Lung (tissue), 17 donors: ENCODE measurements at places on chromosomes 6 and 20. TPM values are rescaled to one million over a fixed set of nuclear protein-coding genes. Genes with fewer than 3 reads are reported as not detected.

Gene IL17F
- 0.08 TPM for polyA plus RNA-seq

Gene NELFE
- polyA plus RNA-seq: 53.1 TPM

Gene C20orf141
- polyA plus RNA-seq: not detected

- no peak for DNase-seq
Measured at GRCh38 chr20:10105046-10105445, 70.3 kb downstream of the ANKEF1 start.

GRCh38 chr6:32439602-32440214 lies at the start of gene HLA-DRA:
Gene HLA-DRA, plus strand, starts transcription at chr6:32439887. Its CDS starts 64 bp downstream, at chr6:32439951.
- DNase-seq: peak; percentile 77

DNA sequence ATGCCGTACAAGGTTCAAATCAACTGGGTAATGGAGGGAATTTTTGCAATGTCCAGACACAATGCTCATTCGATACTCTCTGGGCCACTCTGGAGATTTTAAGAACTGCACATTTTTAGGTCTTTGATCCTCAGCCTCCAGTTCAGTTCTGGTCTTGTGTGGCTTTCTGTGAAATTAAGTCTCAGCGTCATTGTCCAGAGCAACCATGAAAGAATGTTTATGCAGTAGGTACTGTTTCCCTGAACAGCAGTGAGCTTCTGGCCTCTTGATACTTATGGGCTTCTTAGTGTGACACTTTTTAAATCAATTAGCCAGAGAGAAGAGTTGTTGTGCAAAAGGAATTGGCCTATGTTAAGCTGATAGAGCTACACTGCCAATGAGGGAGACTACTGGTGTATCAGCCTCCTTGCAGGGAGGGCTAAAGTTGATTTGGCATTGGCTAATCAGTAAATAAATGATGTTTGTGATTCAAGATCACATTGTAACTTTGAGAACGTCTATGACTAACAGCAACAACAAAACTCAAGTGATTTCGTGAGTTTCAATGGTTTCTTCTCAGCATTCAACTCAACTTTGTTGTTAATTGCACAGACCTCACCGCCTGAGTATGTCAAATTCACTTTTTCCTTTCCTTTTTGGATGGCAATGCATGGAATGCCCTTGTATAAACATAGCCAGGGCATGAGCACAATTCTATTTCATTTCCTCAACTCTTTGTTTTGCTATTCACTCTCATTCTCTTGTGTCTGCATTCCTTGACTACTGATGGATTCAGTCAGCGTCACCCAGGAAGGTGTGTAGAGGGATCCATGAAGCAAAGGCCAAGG lies 85.1 kb downstream of the GJA1 start:
- DNase-seq: no peak

- no peak for DNase-seq
Measured at GRCh38 chr20:5592823-5593739, 157.1 kb upstream of the SHLD1 start.

DNA sequence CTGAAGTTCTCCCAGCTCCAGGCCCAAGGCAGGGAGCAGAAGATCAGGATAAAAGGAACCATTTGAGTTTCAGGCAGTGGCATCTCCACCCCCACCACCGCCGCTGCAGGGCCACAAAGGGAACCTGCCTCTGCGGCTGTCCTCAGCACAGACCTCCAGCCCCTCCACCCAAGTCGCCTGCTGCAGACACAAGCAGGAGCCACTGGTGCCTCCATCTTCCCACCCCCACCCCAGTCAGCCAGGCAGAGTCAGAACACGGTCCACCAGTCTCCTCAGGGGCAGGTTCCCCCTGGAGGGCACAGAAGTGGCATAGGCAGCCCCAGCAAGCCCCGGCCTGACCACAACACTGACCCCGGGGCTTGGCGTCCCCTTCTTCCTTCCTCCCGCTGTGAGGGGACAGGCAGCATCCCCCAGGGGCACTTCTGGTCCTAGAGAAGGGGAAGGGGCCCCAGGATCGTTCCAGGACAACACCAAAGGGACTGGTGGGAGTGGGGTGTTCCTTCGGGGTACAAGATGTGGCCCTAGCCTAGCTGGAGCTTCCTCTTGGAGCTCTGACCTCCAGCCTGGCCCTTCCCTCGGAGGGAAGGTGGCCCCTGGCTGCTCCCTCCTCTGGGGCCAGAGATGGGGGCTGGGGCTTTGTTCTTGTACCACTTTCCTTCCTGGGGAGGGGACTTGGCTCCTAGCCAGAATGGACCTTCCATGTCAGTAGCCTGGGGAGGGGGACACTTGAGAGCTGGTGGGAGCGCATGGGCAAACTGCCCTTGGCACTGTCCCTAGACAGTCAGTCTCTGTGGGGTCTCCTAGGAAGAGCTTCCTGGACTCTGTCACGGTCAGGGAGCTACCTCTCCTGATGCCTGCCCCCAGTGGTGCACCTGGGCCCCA lies 36.0 kb downstream of the YTHDF1 start:
- no peak for DNase-seq

Gene HLA-DRB1
- 479 TPM for polyA plus RNA-seq

GRCh38 chr6:49570474-49571079 lies 20.1 kb downstream of the C6orf141 start:
- DNase-seq: no peak

DNA sequence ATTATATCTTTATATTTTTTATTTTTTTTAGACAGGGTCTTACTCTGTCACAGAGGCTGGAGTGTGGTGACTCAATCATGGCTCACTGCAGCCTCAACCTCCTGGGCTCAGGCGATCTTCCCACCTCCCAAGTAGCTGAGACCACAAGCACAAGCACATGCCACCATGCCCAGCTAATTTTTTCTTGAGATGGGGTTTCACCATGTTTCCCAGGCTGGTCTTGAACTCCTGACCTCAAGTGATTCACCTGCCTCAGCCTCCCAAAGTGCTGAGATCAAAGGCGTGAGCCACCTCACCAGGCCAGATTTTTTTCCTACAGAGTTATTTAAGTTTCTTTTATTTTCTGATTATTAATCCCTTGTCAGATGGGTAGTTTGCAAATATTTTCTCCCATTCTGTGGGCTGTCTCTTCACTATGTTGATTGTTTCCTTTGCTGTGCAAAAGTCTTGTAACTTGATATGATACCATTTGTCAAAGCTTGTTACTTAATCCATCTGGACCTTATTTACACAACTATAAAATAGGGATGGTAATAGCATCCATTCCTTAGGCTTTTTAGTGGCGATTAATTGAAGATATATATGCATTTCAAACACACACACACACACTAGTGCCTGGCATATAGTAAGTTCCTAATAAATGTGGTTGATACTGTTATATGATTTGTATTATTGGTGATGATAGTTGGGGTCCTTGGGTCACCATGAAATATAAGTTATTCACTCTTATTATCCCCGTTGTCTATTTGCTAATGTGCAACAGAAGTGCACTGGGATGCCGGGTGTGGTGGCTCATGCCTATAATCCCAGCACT lies 187.1 kb downstream of the BCAS1 start:
- DNase-seq: no peak

GRCh38 chr20:36728986-36729385 lies 16.9 kb downstream of the NDRG3 start:
- DNase-seq: no peak

Gene ROMO1
- polyA plus RNA-seq: 369 TPM

- no peak for DNase-seq
Measured at GRCh38 chr6:149782337-149782736, 32.8 kb downstream of the PCMT1 start.

DNA sequence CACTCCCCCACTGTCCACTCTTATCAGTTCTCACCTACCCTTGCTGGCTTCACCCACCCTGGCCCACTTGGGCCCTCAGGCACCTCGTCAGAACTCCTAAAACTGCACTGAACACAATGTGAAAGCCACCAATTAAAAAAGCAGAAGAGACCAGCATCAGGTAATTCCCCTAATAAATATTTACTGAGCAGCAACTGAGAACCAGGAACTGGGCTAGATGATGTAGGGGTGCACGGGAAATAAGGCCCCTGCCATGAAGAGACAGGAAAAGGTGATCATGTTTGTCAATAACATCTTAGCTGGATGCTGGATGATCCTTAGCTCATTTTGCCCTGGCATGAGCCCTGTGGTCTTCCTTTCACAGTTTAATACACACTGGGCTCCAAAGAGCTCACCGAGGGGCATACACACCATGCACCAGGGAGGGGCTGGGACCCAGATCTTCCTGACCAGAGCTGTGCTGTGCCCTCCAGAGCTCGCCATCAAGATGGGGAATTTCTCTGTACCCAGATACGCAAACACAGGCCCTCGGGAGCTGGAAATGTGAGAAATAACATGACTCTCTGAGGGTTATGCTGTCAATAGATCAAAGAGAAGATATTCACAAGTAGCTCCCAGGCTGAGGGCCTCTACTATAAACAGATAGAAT lies 113.6 kb upstream of the SLC22A16 start:
- no peak for DNase-seq

DNA sequence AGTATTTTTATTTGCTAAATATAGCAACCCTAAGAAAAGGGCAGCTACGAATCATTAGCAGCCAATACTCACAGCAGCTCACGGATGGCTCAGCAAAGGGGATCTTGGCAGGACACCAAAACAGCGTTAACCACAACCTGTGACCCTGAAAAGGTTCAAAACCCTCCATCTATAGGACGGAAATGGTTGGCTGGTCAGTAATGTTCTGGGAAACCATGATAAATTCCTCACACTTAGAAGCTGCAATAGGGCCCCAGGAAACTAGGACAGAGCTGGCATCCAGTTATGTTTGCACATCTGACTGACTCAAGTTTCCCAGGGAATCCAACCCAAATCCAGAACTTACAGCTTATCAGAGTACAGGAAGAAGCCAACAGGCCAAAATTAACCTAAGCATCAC lies 30.9 kb upstream of the PTPRT start:
- peak; percentile 37 for DNase-seq

DNA sequence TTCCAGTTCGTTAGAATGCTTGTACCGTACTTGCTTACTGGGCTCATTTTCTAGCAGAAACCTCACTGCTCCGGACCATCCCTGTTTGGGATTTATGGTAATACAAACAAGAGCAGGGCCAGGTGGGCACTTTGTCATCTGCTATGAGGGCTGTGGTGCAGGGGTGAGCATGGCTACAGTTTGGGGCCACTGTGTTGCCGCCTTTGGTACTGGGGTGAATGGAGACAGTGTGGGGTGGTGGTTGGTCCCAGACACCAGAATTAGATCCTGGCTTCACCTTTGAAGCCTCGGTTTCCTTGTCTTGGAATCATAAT lies 95.0 kb downstream of the TOX2 start:
- DNase-seq: no peak

- DNase-seq: peak; percentile 44
Measured at GRCh38 chr20:358891-359555, 12.1 kb downstream of the NRSN2 start.

DNA sequence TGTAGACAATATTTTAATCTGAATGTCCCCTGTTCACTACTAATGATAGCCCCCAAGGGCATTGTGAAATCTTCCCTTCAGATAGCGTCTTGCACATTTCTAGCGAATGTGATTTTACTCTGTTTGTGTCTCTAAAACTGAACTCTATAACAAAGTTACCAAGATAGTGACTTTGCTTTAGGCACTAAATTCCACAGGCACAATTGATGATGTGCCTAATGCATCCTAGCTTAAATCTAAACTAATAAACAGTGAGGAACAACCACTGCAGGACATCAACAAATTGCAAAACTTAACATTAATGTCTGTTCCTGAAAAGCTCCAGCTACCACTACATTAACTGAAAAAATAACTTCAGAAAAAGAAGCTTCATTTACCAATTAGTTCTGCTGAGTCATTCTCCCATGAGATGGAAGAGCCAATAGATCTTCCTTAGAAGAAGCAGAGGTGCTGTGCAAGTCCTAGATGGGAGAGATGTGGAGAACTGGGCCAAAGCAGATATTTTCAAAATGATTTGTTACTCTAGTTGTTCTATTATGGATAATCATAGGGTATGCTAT lies 1065.0 kb downstream of the EPHA7 start:
- DNase-seq: peak; percentile 3

DNA sequence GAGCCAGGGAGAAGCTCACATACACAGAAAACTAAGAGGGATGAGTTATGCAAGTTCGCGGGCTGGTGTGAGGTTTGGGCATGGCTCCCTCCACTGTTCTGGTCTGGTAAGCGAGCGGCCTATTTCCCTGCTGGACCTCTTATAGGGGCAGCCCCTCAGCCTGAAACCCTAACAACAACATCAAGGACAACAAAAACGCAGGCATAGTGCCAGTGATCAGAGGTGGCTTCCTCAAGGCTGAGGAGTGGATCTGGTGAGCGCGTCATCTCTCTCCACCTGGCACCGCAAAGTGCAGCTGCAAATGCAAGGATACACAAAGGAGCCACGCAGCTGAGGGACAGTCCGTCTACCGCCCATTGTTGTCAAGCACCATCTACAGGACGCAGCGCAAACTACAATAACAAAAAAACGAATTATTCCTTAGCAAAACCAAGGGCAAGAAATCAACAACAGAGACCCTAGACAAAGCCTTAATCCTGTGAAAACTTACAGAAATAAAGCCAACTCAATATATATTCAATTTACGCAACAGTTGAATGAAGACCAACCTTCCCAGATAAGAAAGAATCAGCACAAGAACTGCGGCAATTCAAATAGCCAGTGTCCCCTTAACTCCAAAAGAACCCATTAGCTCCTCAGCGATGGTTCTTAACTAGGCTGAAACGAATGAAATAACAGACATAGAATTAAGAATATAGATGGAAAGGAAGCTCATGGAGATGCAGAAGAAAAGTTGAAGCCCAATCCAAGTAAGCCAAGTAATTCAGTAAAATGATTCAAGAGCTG lies 9.2 kb upstream of the DEFB110 start:
- DNase-seq: no peak

DNA sequence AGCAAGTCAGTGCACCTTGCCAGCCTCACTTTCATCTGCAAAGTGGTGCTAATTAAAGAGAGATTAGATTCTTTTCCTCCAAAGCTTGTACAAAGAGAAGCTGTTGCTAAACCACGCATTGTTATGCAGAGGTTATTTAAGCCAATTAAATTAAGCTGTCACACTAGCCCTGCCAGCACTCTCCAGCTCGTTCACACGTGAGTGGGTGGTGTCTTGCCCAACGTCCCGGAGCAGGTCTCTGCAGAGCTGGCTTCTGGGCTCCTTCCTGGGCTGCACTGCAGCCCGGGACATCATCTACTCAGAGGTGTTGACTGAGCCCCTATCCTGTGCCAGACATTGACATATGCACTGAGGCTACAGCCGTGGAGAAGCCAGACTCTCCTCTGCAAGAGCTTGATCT lies 401.6 kb upstream of the SULF2 start:
- DNase-seq: no peak

Gene COL11A2
- 0.32 TPM for polyA plus RNA-seq

Gene C6orf118
- polyA plus RNA-seq: 6.8 TPM

DNA sequence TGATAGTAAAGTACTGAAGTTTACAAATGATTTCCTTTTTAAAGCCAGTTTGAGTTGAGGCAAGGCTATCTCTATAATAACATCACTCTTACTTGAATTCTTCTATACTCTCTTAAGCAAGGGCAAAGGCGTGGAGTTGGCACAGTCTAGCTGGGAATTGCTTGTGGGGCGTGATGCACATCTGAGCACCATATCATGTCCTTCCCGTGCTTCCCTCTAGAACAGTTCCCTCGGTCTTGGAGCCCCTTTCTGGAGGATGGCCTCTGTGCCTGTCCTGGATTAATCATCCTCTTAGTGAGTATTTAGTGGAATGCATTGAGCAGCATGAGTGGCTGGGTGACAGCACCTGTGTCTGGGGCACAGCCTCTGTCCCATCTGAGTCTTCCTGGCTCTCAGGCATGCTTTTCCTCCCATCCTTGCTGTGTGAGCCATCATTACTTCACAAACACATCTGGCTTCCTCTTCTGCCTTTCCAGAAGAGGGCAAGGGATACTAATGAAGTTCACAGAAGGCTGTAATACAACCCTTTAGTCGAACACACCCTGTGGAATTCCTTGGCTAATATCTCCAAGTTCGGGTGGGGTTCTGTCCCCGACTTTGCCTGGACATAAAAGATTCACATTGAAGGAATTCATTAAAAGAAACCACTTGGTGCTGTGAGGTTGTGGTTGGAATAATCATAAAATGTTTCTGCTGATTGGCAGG lies 188.2 kb downstream of the FNDC1 start:
- DNase-seq: no peak
